ENCODE measurements at places on chromosomes 7 and 10.

DNA sequence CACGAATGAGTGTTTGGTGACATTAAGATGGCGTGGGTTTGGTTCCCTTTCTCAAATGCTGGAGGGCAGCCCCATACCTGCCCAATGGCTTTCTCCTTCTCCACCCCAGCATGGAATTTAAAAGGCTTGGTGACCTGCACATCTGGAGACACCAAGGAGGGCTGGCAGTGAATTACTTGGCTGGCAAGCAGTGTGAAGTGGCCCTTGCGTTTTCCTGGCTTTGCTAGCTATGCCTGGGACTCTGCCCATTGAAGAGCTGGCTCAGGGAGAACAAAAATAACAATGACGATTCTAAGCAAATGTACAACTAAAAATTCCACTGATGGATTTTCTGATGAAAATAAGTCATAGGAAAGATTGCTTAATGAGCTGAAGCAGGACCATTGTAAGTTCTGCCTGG is 203.7 kb downstream of the CYP26A1 start:
- DNase-seq: no peak

- no peak for DNase-seq
These were observed 46.2 kb upstream of the PLCE1 start for GRCh38 chr10:93947524-93947923.

- DNase-seq: no peak
These were observed 140.7 kb downstream of the PFKFB3 start for GRCh38 chr10:6343305-6344010.

DNA sequence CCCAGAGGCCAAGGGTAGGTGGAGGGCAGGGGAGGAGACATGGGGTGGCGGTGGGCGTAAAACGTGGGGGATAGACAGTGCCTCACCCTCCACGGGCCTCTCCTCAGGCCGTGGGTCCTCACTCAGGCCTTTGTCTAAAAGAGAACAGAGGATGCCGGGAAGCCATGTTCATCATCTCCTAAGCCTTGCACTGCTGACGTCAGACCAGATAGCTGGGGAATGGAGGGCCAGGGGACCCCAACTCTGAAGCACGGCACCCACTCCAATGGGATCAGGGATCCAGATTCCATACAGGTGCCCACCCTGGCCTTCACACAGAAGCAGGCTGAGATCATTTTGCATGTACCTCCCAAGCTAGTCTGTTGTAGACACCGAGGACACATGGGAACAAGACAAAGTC is 83.4 kb upstream of the TMEM248 start:
- DNase-seq: no peak

- no peak for DNase-seq
These were observed 3.3 kb upstream of the OR2F2 start for GRCh38 chr7:143931739-143932138.

GRCh38 chr7:12553416-12553815 is 17.1 kb upstream of the SCIN start:
- DNase-seq: peak; percentile 66

DNA sequence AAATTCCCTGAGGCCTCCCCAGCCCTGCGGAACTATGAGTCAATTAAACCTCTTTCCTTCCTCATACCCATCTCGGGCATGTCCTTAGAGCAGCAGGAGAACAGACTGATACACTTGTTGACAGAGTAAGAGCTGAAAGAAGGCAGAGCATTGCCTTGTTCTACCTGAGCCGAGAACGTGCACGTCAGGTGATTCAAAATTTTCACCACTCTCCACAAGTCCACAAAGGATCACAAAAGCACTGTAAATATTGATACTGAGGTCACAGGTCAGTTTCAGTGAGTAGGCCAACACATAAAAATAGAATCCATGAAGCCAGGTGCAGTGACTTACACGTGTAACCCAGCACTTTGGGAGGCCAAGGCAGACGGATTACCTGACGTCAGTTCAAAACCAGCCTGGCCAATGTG is 27.8 kb downstream of the DCLRE1C start:
- DNase-seq: no peak

DNA sequence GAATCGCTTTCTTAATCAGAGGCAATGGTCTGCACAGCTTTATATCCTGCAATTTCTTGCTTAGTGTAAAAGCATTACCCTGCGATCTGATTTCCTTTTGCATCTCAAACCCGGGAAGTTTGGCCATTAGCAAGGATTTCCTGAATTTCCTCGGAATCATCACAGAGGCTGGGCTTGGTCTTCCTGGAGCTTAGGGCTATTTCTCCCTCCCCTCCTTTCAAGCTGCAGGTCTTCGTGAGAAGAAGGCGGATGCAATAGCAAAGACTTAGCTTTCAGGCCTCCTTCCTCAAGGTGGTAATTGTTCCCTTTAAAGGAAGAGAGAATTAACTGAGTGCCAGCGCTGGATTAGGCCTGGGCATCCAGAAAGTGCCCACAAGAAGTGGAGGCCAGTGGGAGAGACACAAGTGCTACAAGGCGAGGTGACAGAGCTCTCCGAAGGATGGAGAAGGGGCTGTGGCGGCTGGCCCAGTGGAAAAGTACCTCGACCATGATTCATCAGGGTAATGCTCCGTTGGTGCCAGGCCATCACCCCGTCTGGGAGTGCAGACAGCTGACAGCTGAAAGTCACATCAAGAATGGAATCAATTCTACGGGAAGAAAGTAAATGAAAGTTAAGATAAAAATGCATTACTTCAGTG is 4.0 kb upstream of the ARMS2 start:
- no peak for DNase-seq

DNA sequence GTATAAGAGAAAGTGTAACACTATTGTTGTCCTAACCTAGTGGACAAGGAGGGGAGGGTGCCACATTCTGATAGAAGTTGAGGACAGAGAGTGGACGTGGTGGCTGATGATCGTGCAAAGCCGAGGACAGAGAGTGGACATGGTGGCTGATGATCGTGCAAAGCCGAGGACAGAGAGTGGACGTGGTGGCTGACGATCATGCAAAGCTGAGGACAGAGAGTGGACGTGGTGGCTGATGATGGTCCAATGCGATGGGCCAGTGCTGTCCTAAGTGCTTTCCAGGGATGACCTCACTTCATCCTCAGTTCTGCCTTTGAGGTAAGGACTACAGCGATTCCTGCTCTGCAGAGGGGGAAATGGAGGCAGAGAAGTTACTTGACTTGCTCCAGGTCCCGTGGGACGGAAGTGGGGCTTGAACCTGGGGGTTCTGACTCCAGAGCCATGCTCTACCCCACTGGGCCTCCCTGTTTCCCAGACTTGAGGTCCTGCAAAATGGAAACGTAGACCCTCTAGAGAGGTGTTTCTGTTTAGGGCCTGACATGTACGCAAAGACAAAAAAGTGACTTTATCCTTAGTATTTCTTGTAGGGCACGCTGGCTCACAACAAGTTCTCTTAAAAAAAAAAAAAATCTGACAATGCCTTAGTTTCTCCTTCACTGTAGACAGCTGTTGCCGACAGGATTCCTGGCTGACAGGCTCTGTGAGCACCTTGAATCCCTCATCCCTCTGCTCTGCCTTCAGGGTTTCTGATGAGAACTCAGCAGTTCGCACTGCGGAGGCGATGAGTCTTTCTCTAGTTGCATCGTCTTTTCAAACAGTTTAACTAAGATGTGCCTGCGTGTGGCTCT is 20.3 kb upstream of the NCAPG2 start:
- DNase-seq: no peak

DNA sequence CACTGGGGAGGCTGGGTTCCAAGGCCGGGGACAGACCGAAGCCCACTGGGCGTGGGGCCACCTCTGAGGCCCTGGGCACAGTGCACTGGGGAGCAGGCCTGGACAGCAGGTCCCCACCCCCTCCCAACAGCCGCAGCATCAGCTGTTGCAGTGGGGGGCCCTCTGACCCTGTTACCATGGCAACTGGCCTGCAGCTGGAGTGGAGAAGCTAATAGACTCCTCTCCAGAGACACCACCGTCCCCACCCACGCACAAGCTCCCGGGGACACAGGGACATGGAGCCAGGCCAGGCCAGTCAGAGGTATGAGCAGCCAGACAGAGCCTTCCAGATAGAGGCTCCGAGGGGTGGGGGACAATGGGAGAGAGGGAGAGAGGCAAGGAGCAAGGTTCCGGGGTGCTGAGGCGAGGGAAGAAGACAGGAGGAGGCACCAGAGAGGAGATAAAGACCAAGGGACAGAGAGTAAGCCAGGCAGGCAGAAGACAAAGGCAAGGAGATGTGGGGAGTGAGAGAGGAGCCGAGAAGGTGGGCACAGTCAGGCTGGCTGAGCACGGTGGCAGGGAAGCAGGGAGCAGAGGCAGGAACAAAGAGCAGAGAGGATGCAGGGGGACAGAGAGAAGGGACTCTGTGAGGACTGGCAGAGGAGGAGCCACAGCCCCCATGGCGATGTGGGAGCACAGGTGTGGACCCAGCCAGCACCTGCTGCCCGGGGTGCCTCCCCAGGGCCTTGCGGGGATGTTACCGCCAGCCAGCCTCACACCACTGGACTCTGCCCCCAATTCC is 6.7 kb downstream of the KCNH2 start:
- no peak for DNase-seq

GRCh38 chr10:78764846-78765430 is 303.8 kb upstream of the ZMIZ1 start:
- DNase-seq: no peak

DNA sequence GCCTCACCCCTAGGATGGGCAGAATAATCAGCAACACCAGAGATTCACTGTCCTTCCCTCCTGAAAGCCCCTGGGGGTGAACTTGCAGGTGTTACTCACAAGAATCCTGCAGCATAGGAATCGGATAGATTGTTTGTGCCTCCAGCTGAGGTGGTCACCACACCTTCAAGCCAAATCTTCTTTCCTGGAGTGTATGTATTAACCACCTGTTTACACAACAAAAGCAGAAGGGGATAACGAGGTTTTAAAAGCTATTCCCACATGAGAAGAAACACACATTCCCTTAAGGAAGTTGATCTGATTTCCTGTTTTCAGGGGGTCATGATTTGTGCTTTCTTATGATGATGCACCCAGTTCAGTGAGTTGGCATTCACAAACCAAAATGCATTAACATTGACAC is 173.8 kb upstream of the HPS1 start:
- DNase-seq: no peak

GRCh38 chr10:132699411-132700155 is 86.4 kb downstream of the NKX6-2 start:
- no peak for DNase-seq

GRCh38 chr7:41825927-41826480 is 123.1 kb upstream of the INHBA start:
- no peak for DNase-seq

DNA sequence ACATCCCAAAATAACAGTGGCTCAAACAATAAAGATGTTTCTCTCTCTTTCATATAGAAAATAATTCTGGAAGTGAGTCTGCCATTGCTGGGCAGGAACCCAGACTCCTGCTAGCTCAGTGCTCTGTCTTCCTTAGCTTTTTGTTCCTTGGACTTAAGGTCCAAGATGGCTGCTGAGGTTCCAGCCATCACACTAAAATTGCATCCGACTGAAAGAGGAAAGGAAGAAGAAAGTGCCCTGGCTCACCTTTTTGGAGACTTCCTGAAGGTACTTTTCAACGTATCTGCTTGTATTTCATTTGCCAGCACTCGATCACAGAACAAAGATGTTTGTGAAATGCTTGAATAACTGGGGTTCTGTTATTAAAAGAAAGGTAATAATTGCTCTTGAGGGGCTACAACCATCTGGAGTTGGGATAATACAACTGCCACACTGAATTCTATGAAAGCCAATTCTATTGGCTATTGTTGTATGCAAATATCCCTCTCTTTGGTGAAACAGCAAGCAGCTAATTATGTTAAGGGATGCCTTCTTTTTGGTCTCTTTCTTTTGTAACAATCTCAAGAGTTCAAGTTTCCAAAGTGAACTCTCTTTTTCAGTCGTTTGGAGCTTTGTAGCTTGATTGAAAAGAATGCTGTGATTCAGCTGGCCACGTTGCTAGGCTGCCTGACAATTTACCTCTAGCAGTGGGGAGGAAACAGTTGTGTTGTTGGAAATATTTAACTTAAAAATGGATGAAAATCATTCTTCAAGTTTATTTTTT is 83.9 kb downstream of the BAMBI start:
- DNase-seq: no peak

- no peak for DNase-seq
These were observed 54.5 kb downstream of the COA1 start for GRCh38 chr7:43674559-43675436.

DNA sequence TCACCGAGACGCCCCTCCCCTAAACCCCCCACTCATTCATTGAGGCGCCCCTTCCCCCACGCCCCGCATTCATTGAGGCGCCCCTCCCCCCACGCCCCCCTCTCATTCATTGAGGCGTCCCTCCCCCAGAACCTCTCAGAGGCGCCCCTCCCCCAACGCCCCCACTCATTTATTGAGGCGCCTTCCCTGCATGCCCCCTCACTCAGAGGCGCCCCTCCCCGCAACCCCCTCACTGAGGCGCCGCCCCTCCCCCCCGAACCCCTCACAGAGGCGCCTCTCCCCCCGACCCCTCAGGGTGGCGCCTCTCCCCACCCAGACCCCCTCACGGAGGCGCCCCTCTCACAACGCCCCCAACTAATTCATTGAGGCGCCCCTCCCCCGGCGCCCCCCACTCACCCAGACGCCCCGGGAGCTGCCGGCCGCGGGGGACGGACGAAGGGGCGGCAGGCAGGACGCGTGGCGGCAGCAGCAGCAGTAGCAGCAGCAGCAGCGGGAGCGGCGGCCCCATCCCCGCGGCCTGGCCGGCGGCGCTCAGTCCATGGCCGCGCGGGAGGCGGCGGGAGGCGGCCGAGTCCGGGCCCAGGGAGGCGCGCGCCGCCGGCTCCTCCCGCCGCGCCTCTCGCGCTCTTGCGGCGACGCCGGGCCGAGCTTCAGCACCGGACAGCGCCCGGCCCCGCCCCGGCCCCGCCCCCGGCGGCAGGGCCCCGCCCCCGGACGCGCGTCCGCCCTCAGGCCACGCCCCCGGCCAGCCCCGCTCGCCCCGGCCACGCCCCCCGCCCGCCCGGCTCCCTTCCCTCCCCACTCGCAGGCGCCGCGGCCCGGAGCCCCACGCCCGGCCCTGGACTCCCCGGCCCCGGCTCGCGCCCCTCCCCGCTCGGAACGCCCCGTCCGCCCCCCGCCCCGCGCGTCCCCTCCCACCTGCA is at the start of gene PTPRN2:
PTPRN2 (minus strand) TSS at position 662 of the 923 bp plus-strand sequence.
- DNase-seq: peak; percentile 76

DNA sequence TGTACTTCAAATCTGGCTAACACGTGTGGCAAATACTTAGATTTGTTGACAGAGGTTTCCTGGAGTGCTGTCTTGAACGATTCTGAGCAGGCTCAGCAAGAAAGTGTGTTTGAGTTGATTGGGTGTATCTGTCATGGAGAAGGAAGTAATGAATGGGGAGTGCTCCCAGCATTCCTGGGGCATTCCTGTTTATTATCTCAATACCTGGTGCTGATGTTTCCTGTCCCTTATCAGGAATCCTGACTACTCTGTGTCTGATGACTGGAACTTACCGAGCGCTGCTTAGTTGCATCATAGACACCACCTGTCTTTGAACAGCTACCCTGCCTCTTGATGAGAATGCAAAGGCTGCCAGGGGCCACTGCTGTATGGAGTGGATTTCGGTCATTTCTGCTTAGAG is 41.0 kb upstream of the TMEM248 start:
- no peak for DNase-seq

DNA sequence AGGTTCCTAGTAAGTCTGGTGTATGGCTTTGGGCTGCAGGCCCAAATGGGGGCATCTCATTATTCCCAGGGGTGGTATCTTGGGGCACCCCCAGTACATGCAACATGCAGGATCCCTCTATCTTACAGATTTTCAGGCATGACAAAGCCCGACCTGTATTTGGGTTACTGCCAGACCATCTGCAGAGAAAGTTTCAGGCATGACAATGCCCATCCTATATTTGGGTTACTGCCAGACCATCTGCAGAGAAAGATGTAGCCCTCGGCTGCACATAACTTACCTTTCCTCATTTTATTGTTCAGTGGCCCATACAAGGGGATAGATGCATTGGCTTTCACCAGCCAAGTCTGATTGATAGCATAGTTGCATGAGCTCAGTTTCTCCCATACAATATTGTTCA is 112.2 kb upstream of the RAB18 start:
- no peak for DNase-seq

GRCh38 chr7:127912901-127913300 is 118.3 kb downstream of the LRRC4 start:
- DNase-seq: no peak
